NCI-H1105 (cell line): ENCODE measurements at places on chromosomes 12 and 14.
A peak's percentile ranks its signal among the peaks of the same experiment; 100 is the strongest.

DNA sequence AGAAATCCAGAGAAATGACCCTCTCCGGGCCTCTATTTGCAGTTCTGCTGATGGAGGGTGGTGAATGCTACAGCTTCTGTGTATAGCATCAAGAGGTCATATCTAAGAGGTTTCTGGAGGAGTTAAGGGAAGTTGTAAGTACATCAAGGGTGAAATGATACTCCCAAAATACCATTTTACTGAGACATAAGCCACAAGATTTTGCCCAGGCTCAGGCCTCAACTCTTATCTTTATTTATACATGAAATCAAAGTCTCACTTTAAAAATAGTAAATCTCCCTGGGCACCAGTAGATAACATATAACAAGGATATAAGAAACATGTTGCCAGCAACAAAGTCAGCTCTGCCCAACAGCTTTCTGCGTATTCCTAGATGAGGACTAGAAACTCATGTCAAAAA, 40.4 kb downstream of the NIN start:
- DNase-seq = no peak

- DNase-seq = peak; percentile 32
Measured at GRCh38 chr14:31834616-31835015, 242.5 kb upstream of the ARHGAP5 start.

DNA sequence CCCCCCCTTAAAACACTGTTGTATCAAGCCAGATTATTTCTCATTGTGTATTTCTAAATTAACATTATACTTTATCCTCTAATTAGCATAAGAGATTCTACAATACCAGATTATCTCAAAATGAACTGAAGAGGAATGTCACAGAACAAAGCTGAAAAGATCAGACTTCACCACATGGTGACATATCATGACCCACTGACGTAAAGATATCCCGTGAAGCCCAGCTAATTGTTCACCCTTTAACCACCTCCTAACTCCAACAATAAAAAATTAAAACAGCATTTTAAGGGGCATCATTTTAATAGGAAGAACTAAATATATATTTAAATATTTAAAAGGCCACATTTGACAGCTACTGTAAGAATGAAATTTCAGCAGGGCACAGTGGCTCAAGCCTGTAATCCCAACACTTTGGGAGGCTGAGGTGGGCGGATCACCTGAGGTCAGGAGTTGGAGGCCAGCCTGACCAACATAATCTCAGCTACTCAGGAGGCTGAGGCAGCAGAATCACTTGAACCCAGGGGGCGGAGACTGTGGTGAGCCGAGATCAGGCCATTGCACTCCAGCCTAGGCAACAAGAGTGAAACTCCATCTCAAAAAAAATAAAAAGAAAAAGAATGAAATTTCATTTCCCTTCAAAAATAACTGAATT, 29.0 kb downstream of the CDK17 start:
- DNase-seq = no peak

- DNase-seq = no peak
Measured at GRCh38 chr14:105930572-105930971, 404.2 kb downstream of the TMEM121 start.

DNA sequence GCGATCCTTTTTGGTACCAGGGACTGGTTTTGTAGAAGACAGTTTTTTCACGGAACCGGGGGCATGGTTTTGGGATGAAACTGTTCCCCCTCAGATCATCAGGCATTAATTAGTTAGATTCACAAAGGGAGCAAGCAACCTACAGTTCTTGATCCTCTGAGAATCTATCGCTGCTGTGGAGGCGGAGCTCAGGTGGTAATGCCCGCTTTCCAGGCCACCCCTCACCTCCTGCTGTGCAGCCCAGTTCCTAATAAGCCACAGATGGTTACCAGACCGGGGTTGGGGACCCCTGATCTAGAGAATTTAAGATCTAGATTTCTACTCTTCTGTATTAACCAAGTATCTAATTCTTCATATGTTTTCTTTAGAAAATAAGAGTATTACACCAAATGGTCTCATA, 4.8 kb downstream of the ARHGAP5 start:
- DNase-seq = no peak

DNA sequence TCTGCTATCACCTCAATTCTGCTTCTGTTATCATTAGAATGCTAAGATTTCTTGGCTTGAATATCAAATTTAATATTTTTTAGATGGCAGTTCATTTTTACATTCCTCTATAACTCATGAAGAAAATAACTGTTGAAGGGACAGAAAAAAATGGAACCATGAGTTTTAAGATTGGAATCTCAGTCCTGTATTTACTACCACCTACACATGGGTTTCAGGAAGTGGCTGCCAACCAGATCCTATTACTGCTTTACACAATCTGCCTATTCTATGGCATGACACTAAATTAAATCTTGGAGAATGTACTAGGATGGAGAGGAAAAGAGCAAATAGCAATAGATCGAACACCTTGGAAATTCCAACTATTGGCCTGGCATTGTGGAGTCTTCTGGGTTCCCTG, 140.8 kb downstream of the DUSP6 start:
- no peak for DNase-seq

GRCh38 chr12:11716794-11717518, 67.5 kb downstream of the ETV6 start:
- no peak for DNase-seq

GRCh38 chr12:51951199-51951842, at the start of gene ACVR1B:
ACVR1B (plus strand) TSS chr12:51951699; CDS start chr12:51951744, 45 bp downstream.
- peak; percentile 80 for DNase-seq

DNA sequence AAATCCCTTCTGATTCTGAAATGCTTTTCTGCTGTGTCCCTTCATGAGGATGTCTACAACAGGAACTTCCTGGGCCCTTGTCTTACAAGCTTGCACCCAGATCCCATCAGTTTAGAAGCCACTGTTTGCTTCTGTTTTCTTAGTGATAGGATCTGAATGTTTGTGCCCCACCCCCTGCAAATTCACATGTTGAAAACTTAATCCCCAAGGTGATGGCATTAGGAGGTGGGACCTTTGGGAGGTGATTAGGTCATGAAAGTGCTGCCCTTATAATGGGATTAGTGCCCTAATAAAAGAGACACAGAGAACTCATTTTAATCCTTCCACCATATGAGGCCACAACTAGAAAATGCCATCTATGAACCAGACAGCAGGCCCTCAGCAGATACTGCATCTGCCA, 36.0 kb upstream of the GNPNAT1 start:
- no peak for DNase-seq

- DNase-seq = no peak
Measured at GRCh38 chr14:54182419-54183045, 214.3 kb upstream of the CDKN3 start.

GRCh38 chr12:66033151-66033550, 97.4 kb downstream of the LLPH start:
- no peak for DNase-seq

DNA sequence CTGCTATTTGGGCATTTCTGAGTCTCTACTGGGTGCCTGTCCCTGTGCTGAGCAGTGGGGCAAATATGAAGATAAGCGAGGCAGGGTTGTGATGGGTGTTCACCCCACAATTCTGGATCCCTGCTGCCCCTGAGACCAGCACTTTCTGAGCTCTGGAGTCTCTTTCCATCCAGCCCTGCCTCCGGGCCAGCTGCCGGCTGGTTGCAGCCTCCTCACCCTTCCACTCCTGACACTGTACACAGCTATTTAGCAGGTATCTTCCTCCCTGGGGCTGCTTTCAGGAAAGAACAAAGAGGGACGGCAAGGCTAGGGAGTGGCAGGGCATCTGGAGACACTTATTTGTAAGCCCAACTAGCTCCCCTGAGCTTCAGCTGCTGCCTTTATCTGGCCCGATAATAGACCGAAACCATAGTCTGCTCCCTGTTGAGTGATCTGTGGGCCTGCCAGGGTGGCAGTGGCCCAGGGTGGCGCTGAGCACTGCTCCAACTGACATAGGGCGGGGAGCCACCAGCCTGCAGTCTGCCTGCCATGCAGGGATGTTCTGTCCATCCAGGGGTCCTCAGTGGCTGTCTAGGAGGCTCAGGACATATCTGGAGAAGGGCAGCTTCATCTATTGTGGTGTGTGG, 7.6 kb upstream of the KRT80 start:
- DNase-seq = no peak

DNA sequence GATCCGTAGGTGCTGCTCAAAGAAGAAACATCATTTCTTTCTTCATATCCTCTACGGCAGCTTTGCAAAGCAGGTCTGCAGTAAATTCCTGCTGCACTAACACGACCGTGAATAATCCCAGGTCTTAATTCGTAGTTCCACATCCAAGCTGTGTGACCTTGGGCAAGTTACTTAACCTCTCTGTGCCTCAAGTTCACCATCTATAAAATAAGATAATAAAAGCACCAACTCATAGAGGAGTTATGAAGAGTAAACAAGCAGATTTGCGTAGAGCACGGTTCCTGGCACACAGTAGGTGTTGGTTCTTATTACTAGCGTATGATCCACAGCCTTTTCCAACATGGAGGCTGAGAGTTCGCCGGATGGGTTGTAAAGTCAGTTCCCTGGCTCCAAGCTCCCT, 3.6 kb downstream of the NCOR2 start:
- no peak for DNase-seq

DNA sequence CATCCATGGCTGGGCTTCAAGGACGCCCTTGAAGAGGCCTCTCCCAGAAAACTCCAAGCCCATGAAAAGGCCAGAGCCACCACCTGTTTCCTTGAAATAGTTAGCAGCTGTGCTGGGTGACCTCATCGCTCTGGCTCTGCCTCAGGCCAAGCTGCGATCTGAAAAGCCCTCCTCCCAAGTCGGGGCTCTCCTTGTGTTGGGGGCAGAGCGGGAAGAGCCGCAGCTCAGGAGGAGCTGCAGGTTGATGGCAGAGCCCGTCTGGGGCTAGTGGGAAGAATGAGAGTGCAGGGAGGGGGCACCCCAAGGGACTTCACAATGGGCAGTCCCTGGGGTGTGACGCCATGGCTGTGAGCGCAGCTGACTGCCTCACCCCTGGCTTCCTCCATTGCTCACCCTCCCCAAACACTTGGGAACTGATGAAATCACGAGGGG, 50.0 kb upstream of the STON2 start:
- DNase-seq = no peak

DNA sequence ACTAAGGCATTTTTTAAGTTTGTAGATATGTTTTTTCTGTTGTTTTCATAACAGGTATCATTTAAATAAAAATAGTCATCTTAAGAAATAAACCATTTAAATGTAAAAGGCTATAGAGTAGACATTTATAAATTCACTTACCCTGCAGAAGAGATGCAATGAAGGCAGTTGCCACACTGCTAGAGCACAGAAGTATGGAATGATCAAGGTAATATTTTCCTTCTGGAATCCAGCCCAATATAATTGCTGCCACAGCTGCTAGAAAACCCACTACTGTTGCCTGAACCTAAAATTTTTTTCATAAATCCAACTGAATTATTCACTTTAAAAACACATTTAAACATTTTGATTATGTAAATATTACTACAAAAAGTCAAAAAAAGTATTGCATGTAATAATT, 69.2 kb downstream of the SLC41A2 start:
- DNase-seq = peak; percentile 6

DNA sequence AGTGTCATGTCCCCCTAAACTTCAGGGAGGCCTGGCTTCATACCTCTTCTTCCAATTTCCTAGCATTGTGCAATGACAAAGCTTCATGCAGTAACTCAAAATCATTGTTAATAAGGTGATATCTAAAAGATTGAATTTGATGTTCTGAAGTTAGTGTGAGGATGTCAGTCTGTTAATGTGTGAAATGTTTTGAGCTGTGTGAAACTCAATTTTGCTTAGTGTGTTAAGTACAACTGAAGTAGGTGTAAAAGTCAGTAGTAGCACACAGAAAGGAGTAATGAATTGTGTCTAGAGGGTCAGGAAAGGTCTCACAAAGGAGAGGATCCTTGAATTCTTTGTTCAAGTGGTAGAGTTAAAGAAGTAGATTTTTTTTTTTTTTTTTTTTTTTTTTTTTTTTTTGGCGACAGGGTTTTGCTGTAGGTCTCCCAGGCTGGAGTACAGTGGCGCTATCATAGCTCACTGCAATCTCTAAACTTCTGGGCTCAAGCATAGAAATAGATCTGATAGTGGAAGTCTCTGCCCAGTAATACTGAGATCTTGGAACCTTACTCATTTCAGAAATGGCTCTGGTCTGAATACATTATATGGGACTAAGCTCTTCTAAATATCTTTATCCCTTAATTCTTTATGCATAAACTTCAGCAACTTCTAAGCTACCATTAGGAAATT, 63.9 kb downstream of the FUT8 start:
- no peak for DNase-seq

DNA sequence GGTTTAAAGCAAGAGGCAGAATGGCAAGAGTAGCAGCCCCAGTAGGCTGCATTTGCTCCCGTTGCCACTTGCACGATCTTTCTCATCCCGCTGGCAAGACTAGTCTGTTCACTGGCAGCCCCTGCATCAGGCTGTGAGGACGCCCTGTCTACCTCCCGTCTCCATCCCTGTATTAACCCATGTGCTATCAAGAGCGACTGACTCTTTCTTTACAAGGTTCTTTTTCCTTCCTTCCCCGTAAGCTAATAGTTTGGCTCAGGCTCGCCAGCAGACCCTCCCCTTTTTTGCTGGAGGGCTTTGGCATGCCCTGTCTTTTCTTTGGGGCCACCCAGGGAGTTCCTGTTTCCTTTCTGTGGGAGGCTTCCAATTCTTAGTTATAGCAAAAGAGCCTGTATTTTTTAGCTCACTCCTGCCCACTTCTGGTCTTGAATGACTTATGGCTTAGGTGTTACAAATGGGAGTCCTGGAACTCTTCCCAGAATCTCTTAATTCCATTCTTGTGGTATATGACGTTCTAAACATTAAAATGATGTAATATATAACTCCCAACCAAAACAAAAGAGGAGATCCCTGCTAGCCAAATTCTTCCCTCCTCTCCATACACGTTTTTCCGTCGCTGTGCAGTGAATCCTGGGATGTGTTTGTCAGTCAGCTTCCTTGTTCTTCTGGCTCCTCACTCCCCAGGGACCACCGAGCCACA, 149.0 kb downstream of the PRKCH start:
- peak; percentile 16 for DNase-seq

DNA sequence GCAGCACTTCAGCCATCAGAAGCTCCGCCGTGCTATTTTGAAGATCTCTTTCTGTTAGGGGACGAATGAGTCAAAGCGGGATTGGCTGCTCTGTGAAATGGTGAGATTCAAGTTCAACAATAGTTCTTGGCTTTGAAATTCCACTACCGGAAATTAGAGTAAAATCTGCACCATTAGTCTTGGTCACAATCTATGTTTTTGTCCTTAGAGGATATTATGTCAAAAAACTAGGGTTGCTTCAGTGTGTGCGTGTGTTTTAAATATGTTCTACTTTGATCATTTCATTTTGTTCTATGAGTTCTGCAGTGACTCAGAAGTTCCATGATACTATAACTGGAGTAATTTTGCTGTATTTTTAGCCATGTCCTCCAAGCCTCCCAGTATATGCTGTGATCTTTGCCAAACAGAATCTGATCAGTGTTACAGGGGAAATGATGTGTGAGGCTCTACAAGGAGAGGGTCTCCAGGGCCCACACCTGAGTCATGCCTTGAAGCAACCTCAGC, 22.6 kb downstream of the GPHB5 start:
- no peak for DNase-seq
